T follicular helper cell (primary cell): ENCODE measurements at places on chromosomes 7 and 10.

- DNase-seq: no peak
Measured at GRCh38 chr10:76285012-76285411, 853.6 kb downstream of the LRMDA start.

DNA sequence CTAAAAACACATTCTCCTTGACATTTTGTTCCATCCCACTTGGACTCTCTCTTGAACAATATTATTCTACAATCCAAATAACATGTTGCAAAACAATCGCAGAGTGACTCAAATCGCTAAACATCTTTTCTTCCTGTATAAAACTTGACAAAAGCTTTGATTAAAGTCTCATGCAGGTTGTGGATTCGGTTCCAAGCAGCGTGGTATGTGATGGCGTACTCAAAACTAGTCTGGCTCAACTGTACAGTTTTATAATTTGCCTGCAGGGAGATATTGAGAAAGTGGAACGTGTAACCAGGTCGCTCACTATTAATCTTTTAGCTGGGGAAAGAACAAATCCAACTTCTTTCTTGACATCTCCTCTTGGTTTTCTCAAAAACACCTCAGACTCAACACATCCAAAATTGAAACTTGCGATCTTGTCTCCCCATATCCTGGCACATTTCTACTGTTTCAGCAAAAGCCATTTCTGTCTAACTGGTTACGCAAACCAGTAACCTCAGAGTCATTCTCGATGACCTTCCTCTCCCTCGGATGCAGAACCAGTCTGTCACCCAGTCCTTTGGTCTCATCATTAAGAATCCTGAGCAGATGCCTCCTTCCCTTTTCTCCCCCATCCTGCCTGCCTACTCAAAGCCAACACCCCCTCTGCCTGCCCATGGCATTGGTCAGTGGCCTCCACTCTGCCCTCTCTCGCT lies 100.1 kb downstream of the CACNB2 start:
- DNase-seq: no peak

DNA sequence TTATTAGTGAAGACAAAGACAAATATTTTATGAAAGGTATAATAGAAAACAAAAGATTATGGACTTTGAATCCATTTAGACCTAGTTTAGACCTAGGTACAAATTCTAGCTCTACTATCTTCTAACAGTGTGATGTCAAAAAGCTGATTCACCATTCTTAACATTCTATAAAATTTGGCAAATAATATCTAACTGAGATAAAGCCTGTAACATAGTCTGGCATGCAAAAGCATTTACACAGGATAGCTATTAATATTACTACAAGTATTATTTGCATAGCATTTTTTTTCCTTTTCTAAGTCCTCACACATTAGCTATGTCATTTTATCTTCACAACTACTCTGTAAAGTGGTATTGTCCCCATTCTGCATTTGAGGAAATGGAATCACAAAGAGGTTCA lies 179.6 kb upstream of the LRRTM3 start:
- DNase-seq: no peak

GRCh38 chr10:53536322-53536721 lies 763.7 kb upstream of the MBL2 start:
- DNase-seq: no peak

DNA sequence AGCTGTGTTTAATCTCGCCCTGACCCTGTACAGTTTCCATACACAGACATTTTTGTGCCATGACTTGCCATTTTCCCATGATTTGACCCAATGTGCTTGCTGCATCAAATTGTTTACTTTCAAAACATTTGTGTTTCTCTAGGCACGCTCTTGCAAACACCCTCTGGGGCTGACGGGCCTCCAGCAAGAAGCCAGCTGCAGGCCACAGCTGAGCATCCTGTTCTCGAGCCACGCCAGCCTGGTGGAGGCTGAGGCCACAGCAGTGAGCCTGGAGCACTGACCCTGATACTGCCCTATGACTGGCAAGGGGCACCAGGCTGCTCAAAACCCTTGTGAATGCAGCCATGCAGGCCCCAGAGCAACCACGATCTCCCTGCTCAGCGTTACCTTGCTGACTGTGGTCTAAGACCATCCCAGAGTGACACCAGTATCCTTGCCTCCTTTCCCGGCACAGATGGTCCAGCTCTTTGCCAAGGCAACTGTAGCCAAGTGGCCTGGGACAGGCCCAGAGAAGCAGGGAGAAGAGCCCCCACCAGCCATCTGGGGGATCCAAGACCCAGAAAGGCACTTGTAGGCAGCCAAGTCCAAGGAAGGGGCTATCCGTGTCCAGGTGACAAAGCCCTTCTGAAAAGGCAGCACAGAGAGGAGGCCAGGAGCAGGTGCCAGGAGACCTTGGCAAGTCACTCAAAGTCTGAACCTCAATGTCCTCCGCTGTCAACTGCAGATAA lies 78.5 kb downstream of the OAT start:
- DNase-seq: no peak

DNA sequence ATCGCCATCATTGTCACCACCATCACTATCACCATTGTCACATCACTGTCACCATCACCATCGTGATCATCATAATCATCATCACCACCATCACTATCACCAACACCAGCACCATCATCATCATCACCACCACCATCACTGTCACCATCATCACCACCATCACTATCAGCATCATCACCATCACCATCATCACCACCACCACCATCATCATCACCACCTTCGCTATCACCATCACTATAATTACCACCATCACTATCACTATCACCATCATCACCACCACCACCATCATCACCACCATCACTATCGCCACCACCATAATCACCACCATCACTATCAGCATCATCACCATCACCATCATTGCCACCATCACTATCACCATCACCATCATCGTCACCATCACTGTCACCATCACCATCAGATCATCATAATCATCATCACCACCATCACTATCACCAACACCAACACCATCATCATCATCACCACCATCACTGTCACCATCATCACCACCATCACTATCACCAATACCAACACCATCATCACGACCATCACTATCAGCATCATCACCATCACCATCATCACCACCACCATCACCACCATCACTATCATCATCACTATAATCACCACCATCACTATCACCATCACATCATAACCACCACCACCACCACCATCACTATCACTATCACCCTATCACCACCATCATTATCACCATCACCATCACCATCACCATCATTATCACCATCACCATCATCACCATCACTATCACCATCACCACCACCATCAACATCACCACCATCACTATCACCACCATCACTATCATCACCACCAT lies 6.0 kb upstream of the GNA12 start:
- no peak for DNase-seq

- no peak for DNase-seq
Measured at GRCh38 chr7:4519819-4520520, 162.1 kb upstream of the FOXK1 start.

- DNase-seq: no peak
Measured at GRCh38 chr7:23001610-23002009, 12.3 kb downstream of the HYCC1 start.

GRCh38 chr10:120970595-120971529 lies 119.7 kb downstream of the WDR11 start:
- no peak for DNase-seq

GRCh38 chr10:105827133-105827532 lies 1186.0 kb downstream of the SORCS3 start:
- no peak for DNase-seq

GRCh38 chr10:32982911-32983909 lies 25.2 kb upstream of the ITGB1 start:
- DNase-seq: no peak

DNA sequence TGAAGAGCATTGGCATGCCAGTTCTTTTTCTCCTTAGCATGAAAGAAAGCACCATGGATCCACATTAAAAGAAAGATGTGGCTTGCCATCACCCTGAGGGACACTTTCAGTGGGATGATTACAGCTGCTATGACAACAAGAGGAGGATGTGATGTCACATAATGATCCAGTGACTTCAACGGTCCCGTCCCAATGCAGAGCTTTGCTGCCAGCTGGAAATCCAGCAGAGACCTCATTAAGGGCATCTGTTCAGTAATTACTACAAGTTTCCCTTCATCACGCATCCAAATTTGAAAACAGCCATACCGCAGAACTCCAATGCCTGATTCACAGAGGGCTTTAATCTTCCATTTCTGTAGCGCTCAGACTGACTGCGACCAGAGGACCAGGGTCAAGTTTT lies 206.6 kb downstream of the LSM5 start:
- no peak for DNase-seq

GRCh38 chr7:92949748-92950147 lies 113.4 kb upstream of the CDK6 start:
- DNase-seq: no peak

DNA sequence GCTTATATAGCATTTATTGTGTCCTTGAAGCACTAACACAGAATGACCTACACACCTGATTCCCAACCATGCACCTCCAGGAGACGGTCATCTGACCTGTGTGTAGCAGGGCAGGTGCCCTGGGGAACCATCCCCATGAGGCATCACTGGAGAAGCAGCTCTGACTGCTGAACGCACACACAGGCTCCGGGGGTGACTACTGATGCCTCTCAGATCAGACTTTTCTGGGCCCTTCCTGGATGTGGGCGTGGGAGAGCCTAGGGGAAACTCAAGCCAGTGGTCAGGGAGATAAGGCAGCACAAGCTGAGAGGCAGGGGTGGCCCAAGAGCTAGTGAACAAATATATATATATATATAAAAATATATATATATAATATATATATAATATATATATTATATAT lies 37.6 kb downstream of the CPXM2 start:
- DNase-seq: no peak

DNA sequence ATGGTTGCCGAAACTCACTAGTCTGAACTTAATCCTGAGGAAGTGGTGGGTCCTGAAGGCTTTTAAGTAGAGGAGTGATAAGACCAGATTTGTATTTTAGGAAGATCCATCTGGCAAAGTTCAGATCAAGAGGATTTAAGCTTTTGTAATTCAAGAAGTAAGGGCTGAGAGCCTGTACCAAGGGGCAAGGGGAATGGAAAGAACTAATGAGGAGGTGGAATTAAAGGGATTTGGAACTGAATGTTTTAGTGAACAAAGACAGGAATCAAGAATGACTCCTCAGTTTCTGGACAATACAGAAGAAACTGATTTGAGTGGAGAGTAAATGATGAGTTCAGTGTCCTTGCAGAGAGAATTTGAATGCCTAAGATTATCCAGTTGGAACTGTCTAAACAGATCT lies 249.0 kb downstream of the C7orf25 start:
- DNase-seq: no peak

DNA sequence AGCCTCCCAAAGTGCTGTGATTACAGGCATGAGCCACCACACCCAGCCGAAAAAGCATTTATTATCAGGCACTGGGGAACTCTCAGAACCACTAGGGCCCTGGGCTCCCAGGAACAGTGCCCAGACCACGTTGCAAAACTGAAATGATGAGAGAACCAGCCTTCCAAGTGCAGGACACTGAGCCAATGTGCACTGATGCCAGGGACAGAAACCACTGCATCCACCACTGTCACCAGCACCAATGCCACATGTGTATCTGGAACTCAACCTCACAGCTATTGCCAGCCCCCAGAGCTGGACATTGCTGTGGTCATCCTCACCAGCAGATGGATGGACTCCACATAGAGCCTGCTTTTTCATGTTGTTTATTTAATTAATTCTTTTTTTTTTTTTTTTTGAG lies 28.2 kb upstream of the TPST1 start:
- DNase-seq: no peak

DNA sequence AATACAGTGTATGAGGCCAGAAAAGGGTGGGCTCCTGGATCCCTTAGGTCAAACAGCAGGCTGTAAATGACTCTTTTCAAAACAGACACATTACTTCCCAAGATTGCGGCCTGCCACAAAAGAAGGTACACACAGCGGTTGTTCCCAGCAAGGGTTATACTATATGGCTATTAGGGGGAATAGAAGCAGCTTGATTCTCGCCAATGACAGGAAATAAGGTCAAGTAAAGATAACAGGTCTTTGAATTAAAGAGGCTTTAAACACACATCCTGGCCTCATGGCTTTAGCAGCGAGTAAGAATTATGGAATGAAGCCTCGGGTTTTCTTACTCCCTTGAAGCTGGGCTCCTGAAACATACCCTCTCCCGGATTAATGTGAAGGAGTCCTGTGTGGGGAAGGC lies 58.3 kb downstream of the CYP26A1 start:
- DNase-seq: no peak

GRCh38 chr7:22992874-22993840 lies 20.8 kb downstream of the HYCC1 start:
- DNase-seq: no peak

- DNase-seq: no peak
Measured at GRCh38 chr10:79089632-79090031, 20.9 kb downstream of the ZMIZ1 start.

DNA sequence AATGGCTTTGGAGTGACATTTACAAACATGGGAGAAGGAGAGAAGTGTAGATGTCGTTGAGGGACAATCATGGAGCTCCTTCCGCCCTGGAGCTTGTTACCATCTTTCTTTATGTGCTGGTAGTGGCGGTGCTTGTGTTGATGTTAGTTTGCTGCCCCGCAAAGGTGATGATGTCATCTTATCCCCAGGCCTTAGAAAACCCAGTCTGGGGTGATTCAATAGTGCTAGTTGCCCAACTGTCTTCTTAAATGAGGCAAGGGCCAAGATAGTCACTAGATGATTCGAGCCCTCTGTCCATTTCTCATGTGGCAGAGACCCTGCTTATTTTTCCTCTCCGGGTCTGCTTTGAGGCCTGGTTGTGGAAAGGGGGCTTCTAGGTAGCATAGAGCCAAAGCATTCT lies 277.4 kb downstream of the CCSER2 start:
- no peak for DNase-seq
